ENCODE measurements at places on chromosomes 6 and 20. TPM values are rescaled to one million over a fixed set of nuclear protein-coding genes. Genes with fewer than 3 reads are reported as not detected.

The CEP85L gene
- 1.4 TPM for total RNA-seq

The PYGB gene
- 423 TPM for total RNA-seq

The SALL4 gene
- 0.68 TPM for total RNA-seq

The BFSP1 gene
- 4.5 TPM for total RNA-seq

The EBF4 gene
- 2.1 TPM for total RNA-seq

The DCDC2 gene
- total RNA-seq, result 2.7 TPM

The KCNQ2 gene
- total RNA-seq, result 0.61 TPM

The HLA-DQA1 gene
- total RNA-seq, result not detected

The KCNK15 gene
- 0.62 TPM for total RNA-seq

The RHAG gene
- total RNA-seq, result not detected

The UBD gene
- 0.53 TPM for total RNA-seq
